ENCODE measurements at places on chromosomes 16 and 17.

DNA sequence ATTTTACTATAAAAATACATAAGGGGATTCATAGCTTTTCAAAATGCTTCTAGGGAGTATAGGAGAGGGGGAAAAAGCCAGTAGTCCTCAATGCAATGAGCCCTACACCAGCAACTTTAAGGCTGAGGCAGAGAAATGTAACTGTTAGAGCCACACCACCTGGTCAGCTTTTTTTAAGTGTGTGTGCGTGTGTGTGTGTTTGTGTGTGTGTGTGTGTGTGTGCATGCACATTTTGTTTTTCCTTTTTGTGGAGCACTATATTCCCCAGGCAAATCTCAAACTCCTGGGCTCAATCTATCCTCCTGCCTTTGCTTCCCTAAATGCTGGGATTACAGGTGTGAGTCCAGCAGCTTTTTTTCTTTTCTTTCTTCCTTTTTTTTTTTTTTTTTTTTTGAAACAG lies 2.3 kb upstream of the MEIOC start:
- no peak for DNase-seq

DNA sequence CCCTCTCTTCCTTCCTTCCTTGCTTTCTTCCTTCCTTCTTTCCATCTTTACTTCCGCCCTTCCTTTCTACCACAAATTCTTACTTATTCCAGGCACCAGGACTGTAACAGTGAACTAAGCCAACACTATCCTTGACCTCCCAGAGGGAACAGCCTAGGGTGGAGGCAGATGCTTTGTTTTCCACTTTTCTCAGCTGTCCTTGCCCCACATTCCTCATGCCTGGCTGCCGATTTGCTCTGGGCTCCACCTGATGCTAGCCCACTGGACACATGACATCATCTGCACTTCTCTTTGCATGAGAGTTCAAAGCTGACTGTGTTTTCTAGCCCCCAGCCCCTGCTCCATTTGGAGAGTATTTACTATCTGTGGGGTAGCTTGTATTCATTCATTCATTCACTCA lies 283.0 kb downstream of the MAF start:
- DNase-seq: no peak

GRCh38 chr16:79986352-79986751 lies 385.8 kb upstream of the MAF start:
- no peak for DNase-seq

DNA sequence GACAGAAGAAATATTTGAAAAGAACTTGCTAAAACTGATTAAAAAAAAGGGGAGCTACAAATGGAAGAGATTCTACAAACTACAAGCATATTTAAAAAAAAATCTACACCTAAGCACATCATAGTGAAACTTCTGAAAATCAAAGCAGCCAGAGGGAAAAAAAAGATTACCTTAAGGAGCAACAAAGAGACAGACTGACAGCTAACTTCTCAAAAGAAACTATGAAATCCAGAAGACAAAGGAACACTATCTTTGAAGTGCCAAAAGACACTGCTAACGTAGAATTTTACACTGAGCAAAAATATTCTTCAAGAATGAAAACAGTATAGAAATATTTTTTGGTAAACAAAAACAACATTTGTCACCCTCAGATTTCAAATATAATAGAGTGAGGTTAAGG lies 151.2 kb downstream of the MYO1D start:
- no peak for DNase-seq

- DNase-seq: no peak
These were observed 106.8 kb downstream of the GNAO1 start for GRCh38 chr16:56298116-56298515.

DNA sequence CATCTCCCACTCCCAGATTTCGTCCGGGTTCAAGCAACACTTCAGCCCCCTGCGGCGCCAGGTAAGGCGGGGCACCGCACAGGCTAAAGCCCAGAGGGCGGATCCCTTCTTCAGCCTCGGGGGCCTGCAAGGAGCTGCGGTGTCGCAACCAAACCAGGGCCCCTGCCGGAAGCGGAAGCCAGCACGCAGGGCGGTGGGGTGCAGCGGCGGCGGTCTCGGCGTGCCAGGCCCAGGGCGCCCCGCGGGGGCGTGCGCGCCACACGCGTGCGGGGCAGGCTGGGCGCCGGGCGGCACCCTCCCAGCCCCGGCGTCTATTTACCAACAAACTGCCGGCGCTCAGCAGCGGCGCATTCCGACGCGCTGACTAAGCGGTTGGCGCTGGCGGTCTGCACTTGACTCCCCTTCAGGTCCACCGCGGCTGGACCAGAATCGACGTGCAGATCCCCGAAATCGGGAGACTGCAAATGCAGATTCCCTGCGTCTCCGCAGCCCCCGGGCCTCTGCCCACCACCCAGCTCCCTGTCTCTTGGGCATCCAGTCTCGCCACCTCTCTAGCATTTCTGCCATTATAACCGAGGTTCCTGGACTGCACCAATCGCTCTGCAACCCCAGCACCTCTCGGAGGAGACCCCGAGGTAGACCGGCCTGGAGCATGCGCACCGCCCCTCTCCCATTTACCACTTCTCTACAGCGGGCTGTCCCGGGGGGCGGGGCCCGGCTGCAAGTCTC lies 421 bp upstream of the DLX4 start:
- DNase-seq: peak; percentile 85

DNA sequence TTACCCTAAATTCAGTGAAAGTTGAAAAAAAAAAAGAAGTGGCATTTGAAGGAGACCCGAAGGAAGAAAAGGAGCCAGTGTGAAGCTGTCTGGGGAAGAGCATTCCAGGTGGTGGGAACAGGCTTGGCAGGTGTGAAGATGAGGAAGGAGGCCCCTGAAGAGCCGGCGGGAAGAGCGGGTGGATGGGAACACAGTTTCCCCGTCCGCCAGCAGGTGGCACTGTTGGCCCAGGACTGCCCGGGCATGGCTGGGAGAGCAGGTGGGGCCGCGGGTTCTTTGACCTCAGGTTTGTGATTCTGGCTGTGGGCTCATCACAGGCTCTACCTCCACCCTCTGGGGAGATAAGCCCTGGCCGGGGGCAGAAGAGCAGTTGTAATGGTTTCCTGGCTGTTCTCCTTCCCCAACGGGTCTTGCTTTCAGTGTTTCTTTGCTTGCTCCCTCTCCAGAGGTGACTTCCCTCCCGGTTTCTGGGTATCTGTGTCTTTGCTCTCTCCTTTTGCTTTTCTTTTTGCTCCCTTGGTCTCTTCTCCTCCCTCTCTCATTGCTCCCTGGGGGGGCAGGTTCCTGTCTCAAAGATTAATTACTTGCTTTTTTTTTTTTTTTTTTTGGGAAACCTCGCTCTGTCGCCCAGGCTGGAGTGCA lies 32.3 kb downstream of the RAP1GAP2 start:
- peak; percentile 29 for DNase-seq

- no peak for DNase-seq
These were observed 289.0 kb downstream of the CEP112 start for GRCh38 chr17:65902831-65903522.

- DNase-seq: no peak
These were observed 212.6 kb upstream of the GSE1 start for GRCh38 chr16:85400305-85401205.

GRCh38 chr17:17893801-17894644 lies 57.2 kb upstream of the SREBF1 start:
- DNase-seq: no peak

DNA sequence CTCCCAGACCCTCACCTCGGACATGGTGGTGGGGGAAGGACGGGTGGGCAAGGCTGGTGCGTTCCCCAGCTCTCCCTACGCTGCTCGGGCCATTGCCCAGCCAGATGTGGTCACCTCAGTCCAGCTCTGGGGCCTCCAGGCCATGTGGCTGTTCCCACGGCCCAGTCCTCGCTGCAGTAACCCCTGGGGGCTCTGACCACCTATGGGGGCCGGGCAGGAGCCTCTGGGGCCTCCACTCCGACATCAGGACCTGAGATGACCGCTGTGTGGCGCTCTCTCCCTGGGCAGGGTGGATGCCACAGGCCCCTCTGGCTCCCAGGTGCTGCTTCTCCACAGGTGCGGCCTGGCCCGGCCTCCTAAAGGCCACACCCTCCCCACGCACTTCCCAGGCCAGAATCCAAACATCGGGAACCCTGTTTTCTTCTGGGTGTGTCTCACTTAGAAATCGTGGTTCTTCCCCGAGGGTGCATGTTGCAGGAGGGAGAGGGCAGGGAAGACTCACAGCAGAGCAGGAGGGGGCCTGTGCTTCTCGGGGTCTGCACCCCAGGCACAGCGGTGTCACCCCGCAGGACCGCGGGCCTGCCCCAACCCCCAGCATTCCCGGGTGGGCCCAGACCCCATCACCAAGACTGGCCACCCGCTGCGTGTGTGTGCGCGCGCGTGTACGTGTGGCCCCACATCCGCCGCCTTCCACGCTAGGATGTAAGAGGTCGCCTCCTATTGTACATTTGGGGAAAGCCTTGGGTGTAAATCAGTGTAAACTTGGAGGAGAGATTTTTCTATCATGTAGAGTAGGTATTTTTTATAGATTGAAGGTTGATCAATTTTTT lies 5.9 kb upstream of the CAPN15 start:
- no peak for DNase-seq

Measured in NCI-H1105 treated with DMSO at 0.1 percent for 48 hours (cell line).